Adrenal gland (tissue), 19 donors: ENCODE measurements at places on chromosomes 1 and 21. TPM values are rescaled to one million over a fixed set of nuclear protein-coding genes. Genes with fewer than 3 reads are reported as not detected.
A peak's percentile ranks its signal among the peaks of the same experiment; 100 is the strongest.

DNA sequence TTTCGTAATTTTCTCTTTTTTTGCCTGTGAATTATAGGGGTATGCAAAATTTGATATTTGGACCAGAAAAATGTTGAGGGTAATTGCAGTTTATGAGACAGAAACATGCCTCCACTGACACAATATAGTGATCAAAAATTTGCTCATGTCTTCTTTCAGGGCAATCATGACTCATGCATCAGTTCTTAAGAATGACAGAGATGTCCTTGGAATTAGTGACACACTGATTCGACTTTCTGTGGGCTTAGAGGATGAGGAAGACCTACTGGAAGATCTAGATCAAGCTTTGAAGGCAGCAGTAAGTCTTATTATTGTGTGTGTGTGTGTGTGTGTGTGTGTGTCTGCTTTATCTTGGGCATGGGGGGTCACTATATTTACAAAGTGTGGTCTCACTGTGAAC is 27.5 kb downstream of the CTH start:
- peaks cover 8% of the 10 kb centered on the region for H3K36me3 ChIP-seq
- no peak for DNase-seq
- H3K27me3 ChIP-seq: no peaks in the 10 kb centered on the region

DNA sequence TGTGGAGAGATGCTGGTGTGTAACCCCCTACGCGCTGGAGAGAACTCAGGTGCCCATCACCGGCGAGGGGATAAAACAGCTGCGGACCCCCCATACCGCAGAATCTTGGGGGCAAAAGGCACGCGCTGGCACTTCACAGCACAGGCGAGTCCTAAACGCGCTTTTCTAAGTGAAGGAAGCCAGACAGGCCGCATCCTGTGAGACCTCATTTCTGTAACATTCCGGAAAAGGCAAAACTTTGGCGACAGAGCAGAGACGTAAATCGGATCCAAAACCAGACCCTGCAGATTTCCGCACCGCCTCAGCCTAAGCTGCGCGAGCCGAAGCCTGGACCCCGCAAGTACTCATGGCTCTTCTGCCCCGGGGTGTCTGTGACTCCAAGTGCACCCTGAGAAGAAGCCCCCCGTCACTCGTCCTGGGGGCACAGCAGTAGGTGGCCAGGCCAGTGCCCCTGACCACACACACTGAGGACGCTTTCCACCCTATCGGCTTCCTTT is 60.9 kb downstream of the SLX9 start:
- no peaks in the 10 kb centered on the region for H3K4me1 ChIP-seq
- DNase-seq: no peak
- H3K4me3 ChIP-seq: no peak overlapping the region
- H3K27ac ChIP-seq: no peak overlapping the region
- no peaks in the 10 kb centered on the region for H3K27me3 ChIP-seq

DNA sequence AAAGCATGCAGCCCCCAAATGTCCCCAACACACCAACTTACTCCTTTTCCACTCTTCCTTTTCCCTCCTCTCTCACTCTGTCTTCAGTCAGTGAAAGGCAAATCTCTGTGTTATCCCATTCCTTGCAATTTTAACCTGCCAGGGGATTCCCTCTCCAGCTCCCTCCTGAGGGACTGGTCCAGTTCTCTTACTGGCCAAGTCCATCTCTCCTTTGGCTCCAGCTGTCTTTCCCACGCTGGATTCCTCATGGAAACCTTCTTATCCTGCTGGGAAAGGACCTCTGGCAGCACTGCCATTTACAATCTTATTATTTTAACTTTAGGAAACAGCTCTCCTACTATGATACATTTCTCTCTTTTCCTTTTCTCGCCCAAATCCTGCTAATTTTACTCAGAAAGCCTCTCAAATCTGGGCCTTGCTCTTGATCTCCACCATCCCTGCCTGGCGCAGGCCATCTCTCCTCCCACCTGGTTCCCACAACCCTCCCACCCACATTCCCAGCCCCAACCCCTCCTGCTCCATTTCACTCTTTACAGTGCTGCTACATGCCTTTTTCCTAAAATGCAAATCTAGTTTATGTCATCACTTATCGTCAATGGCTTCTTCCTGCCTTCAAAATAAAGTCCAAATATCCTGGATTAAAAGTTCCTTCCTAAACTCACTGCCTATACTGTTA is 72.7 kb upstream of the CNN3 start:
- H3K36me3 ChIP-seq: no peaks in the 10 kb centered on the region
- no peak for DNase-seq
- H3K4me1 ChIP-seq: peaks cover 25% of the 10 kb centered on the region
- no peak overlapping the region for H3K4me3 ChIP-seq

- no peaks in the 10 kb centered on the region for H3K27me3 ChIP-seq
- peaks cover 93% of the 10 kb centered on the region for H3K36me3 ChIP-seq
- no peak for DNase-seq
- no peak overlapping the region for H3K27ac ChIP-seq
- H3K4me1 ChIP-seq: no peaks in the 10 kb centered on the region
- no peak overlapping the region for H3K4me3 ChIP-seq
Measured at GRCh38 chr1:224300346-224300745, 29.6 kb downstream of the NVL start.

- H3K4me1 ChIP-seq: peaks cover 22% of the 10 kb centered on the region
- DNase-seq: peak; percentile 47
- no peaks in the 10 kb centered on the region for H3K36me3 ChIP-seq
- no peak overlapping the region for H3K4me3 ChIP-seq
- no peak overlapping the region for H3K27ac ChIP-seq
Measured at GRCh38 chr1:228363686-228364067, 43.0 kb downstream of the TRIM11 start.

- H3K4me3 ChIP-seq: no peak overlapping the region
- H3K4me1 ChIP-seq: peaks cover 3% of the 10 kb centered on the region
- no peaks in the 10 kb centered on the region for H3K36me3 ChIP-seq
- no peaks in the 10 kb centered on the region for H3K27me3 ChIP-seq
- no peak for DNase-seq
Measured at GRCh38 chr1:7538849-7539768, 232.0 kb upstream of the VAMP3 start.

DNA sequence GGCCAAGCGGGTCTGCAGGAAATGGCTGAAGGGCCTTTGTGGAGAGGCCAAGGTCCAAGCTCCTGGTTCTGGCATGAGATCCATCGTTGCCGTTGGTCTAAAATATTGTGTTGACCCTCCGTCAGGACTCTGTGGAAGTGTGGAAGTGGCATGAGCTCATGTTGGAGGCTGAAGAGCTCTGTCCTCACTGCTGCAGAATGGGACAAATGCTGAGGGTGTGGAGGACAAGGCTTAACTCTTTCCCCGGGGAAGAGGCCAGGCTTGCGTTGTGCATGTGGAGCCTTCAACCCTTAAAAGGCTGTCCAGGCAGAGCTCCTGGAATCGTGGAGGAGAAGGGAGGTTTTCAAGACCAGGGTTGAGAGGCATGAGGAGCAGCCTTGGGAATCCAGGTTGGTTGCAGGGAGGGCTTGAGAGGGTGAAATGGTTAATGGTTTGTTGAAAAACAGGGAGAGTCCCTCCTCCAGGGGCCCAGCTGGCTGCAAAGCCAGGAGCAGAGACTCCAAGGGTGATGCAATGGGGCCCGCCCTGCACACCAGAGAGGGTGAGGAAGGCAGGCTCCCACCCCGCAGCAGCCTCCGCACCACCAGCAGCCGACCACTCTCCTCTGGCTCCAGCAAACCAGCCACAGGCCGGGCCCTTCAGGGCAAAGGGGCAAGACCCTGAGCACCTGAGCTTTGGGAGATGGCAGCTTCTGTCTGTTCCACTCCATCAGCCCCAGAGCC is 6.7 kb upstream of the AHCYL1 start:
- DNase-seq: no peak
- H3K27ac ChIP-seq: no peak overlapping the region
- H3K36me3 ChIP-seq: no peaks in the 10 kb centered on the region

DNA sequence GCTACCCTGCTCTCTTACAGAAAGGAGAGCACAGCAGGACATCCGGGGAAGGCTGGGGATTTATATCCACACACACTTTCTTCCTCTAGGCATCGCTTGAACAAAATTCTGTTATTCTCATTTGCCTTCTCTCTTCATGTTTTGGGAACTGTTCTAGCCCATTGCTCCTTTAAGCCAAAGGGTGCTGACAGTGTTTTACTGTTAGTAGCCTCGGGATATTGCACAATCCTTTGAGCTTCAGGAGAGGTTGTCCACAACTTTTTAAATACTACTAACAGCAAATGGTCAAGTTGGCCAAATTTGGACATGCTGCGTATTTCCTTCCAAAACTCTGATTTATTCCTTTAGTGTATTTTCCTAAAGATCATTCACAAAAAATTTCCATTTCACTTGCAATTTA is 579.2 kb upstream of the RGS18 start:
- DNase-seq: no peak
- H3K4me1 ChIP-seq: no peaks in the 10 kb centered on the region
- H3K4me3 ChIP-seq: no peak overlapping the region
- no peak overlapping the region for H3K27ac ChIP-seq

Gene RBP7
- 6.5 TPM for total RNA-seq

Gene AMY2A
- total RNA-seq: 0.32 TPM

Gene OLIG2
- total RNA-seq: not detected

Gene ADAM30
- not detected for total RNA-seq

Gene TMEM269
- not detected for total RNA-seq

Gene FAM131C
- total RNA-seq: 4.8 TPM
